Karpas-422 (cell line): ENCODE measurements at places on chromosomes 12 and 14.

DNA sequence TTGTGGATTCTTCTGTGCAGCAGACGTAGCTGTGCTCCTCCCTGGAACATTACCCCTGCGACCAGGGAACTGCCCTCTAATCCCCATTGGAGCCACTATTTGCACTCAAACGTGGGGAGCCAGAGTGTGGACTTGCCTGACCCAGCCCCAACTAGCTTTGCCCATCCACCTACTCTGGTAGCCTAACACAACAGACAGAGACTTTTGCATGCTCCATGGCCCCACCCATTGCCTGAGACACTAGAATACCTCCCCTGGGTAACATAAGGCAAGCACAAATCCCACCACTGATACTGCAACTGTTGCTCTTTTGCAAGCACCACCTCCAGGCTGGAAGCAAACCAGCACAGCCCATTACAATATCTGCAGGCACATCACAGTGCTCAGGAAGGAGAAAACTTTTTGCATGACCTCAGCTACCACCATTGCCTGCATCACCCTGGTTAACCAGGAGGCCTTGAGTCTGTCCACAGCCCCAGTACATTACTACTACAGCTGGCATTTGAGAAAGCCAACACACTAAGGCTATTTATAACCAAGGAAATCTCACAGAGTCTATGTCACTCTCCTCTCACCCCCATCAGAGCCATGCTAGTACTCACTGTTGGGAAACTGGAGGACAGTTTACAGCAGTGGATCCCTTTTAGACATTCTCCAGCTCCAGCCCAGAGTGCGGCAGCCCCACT is 15.0 kb downstream of the CEP128 start:
- no peak overlapping the region for H3K4me3 ChIP-seq
- H3K27me3 ChIP-seq: no peaks in the 10 kb centered on the region
- no peak for DNase-seq
- no peak overlapping the region for H3K27ac ChIP-seq
- H3K36me3 ChIP-seq: peaks cover 26% of the 10 kb centered on the region

DNA sequence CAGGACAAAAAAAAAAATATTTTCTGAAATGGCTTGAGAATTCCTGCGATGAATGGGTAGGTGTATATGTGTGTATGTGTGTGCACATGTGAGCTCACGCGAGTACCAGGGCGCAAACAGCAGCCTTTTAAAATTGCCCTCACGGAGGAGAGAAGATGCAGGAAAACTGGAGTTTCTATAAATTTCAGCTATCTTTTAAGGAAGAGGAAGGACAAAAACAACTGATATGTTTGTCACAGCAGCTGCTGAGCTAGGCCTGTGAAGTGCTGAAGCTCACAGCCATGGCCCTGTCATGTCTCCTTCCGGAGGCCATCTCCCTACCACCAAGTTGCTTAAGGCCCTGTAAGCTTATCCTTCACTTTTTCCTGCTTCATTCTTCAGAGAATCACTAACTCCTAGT is 40.8 kb downstream of the DUSP16 start:
- no peak overlapping the region for H3K4me3 ChIP-seq
- no peaks in the 10 kb centered on the region for H3K27me3 ChIP-seq
- H3K36me3 ChIP-seq: no peaks in the 10 kb centered on the region
- H3K4me1 ChIP-seq: no peaks in the 10 kb centered on the region
- no peak for DNase-seq
- no peak overlapping the region for H3K27ac ChIP-seq

- H3K27ac ChIP-seq: no peak overlapping the region
- H3K4me1 ChIP-seq: peaks cover 19% of the 10 kb centered on the region
- 0 out of 2 replicates have a peak, but pooled peaks cover 3% of the 10 kb centered on the region for H3K36me3 ChIP-seq
- DNase-seq: no peak
Observed at GRCh38 chr14:22932146-22932545, 3.0 kb upstream of the PRMT5 start.

DNA sequence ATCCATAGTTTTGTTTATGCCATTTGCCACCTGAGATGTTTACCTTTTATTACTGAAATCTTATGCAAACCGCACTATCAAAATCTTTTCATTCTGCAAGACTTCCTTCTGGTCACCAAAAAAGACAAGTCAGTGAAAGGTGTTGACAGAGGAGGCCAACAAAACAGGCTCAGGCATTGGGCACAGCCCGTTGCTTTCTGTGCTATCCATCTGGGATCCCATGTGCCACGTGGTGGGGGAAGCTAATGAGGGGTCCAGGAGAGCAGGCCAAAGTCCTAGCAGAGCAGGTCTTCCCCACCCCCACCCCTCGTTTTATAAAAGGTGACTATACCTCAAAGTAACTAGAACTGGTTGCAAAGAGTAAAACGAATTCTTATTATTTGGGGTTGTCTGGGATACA is 1.2 kb downstream of the ALDH1L2 start:
- H3K36me3 ChIP-seq: no peaks in the 10 kb centered on the region
- H3K4me1 ChIP-seq: no peaks in the 10 kb centered on the region
- DNase-seq: no peak
- no peaks in the 10 kb centered on the region for H3K27me3 ChIP-seq

- no peak for DNase-seq
- no peaks in the 10 kb centered on the region for H3K27me3 ChIP-seq
- no peak overlapping the region for H3K27ac ChIP-seq
- H3K36me3 ChIP-seq: no peaks in the 10 kb centered on the region
- no peak overlapping the region for H3K4me3 ChIP-seq
Observed at GRCh38 chr14:94097091-94097490, 13.4 kb upstream of the IFI27 start.

- no peak overlapping the region for H3K4me3 ChIP-seq
- no peak for DNase-seq
- H3K27me3 ChIP-seq: no peaks in the 10 kb centered on the region
- no peaks in the 10 kb centered on the region for H3K36me3 ChIP-seq
- no peak overlapping the region for H3K27ac ChIP-seq
Observed at GRCh38 chr12:6204533-6205143, 4.4 kb downstream of the CD9 start.

GRCh38 chr12:124359671-124360581 is 65.0 kb downstream of the RFLNA start:
- peaks cover 59% of the 10 kb centered on the region for H3K4me1 ChIP-seq
- no peaks in the 10 kb centered on the region for H3K27me3 ChIP-seq
- H3K4me3 ChIP-seq: peak overlapping the region; percentile 51; the same call in 1 of the 2 replicates
